ENCODE measurements at places on chromosomes 11 and 22.
A peak's percentile ranks its signal among the peaks of the same experiment; 100 is the strongest.

- DNase-seq, result no peak
Measured at GRCh38 chr22:44473166-44473565, 24.9 kb downstream of the RTL6 start.

DNA sequence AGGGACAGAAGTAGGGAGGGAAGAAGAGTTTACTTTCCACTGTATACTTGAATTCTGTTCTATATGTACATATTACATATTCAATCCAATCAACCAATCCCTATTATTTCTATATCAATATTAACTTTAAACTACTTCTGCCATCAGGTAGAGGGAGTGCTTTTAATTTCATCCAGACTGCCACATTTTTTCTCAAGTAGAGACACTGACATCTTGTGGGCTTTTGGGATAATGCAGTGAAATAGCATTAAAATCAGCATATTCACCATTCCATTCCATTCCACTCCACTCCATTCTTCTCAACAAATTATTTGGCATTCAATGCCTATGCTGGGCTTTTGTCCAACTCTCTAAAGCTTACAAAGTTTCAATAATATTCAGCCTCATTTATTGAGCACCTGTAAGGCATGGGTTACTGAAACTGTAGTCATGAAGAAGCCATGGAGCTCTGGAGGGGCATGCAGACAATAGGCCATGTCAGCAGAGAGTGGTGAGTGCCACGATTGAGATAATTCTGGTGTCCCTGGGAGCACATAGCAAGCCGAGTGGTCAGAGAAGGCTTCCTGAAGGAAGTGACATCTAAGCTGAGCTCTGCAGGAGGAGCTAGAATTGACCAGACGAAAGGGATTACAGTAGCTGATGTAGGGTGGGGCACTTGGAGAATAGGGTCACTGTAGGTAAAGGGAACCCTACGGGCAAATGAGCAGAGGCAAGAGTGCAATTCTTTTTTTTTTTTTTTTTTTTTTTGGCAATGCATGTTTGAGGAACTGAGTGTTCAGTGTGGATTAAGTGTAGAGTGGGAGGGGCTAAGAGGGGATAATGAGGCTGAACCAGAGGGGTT lies 12.8 kb upstream of the CLPB start:
- DNase-seq, result peak; percentile 16

DNA sequence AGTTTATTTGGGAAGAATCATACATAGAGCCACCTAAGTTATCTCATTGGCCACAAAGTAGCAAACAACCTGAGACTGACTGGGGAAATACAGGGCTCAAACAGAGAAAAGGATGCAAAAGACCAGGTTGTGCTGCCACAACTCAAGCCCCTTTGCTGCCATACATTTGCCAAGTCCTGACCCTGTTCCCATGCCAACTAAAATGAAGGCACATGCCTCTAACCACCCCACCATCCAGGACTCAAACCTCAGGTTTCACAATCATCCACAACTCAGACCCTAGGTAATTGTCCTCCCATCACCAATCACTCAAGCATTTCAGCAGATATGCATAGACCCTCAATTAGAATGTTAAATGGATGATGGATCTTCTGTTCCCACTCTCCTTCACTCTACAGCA lies 1.4 kb upstream of the MS4A1 start:
- no peak for DNase-seq

DNA sequence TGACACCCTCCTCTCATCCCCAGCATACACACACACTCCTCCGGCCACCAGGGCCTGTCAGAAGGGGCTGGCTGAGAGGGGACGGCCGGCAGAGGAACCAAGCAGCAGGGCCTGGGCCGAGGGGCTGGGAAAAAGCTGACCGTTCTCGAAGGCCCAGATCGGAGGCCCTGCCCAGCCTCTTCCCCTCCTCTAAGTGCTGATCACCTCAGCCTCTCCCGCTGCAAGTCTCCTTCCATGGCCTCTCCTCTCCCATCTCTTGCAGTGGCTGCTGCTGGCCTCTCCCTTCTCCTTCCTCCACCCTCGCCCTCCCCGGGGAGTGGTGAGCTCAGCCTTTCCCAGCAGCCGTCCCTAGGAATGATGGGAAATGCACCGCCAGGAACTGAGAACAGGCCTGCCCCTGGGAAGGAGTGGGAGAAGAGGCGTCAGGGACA lies 39.6 kb downstream of the ARRB1 start:
- peak; percentile 52 for DNase-seq

GRCh38 chr11:1060852-1061616 lies 13.6 kb upstream of the MUC2 start:
- DNase-seq, result peak; percentile 13

DNA sequence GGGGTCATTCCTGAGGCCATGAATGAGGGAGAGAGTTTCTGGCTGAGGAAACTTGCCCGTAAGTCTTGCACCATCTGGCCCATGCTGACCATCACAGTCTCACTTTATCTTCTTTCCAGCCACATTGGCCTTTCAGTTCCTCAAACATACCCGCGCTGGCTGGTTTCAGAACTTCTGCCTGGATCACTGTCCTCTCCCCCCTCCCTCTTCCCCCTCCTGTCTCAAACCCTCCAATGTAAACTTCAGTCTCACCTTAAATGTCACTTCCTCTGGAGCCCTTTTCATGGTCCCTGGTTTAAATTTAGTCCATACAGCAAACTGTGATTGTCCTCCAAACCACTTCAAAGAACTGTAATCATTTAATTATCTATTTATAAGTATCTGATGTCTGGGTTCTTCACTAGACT lies 3.7 kb upstream of the TMEM109 start:
- no peak for DNase-seq

DNA sequence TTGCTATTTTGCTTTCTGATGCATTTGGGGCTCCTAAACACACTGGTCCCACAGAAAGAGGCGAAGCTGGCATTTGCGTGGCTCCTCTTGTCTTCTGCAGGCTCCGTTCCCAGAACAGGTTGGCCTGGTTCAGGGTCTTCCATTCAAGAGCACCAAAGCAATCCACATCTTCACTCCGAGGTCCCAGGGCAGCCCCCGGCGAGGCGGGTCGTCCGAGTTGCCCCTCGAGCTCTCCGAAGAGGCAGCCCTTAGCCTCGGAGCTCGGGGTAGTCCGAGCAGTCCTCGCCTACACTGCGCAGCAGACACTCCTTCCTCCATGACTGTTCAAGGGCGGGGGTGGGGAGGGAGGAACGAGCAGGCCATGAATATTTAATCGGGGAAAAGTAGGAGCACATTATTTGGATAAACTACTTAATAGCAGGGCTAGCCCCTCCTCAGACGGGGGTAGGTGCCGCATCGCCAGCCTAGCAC lies 321.3 kb downstream of the BLID start:
- DNase-seq, result no peak

DNA sequence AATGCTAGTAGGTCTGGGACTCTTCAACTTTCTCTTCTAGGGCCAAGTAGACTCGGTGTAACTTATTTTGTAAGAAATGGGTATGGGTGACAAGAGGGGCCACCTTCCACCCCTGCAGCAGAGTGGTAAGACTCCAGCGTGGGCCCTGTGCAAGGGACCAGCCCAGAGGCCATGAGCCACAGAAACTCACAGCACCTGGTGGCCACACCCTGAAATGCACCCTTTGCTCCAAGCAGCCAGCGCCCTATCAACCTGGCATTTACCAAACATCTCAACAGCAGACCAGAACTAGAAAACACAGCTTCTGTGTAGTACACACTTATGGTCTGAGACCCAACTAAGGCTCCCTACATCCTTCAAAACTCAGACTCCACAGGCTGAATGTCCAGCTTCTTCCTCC lies 5.7 kb downstream of the CDCA5 start:
- peak; percentile 76 for DNase-seq

- no peak for DNase-seq
Measured at GRCh38 chr11:68942095-68942620, 38.5 kb downstream of the IGHMBP2 start.

GRCh38 chr11:28628412-28628811 lies 520.2 kb downstream of the METTL15 start:
- no peak for DNase-seq

DNA sequence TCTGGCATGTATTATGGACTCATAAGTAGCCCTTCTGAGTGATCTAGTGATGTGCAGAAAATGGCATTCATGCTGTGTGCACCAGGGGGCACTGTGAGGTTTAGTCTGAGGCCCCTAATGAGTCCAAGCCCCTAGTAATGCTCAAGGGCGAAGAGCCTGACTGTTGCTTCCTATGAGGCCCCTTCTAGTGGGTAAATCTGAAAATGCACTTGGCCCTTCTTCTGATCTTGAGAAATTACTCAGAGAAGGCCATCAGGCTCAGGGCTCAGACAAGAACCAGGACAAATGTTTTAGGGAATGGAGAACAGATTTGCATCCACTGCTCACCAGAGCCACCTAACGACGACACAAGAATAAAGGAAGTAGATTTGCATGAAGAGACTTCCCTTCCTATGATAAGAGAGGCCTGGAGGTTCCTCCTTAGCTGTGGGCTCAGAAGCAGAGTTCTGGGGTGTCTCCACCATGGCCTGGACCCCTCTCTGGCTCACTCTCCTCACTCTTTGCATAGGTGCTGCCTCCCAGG lies 75.8 kb downstream of the GGTLC2 start:
- DNase-seq, result peak; percentile 73

Measured in HAP-1 (cell line).